ENCODE measurements at places on chromosomes 1 and 21.

GRCh38 chr1:217048104-217048707 is 325.0 kb upstream of the ESRRG start:
- DNase-seq, result peak; percentile 72

- DNase-seq, result no peak
These were observed 20.9 kb upstream of the LRP8 start for GRCh38 chr1:53348486-53349368.

DNA sequence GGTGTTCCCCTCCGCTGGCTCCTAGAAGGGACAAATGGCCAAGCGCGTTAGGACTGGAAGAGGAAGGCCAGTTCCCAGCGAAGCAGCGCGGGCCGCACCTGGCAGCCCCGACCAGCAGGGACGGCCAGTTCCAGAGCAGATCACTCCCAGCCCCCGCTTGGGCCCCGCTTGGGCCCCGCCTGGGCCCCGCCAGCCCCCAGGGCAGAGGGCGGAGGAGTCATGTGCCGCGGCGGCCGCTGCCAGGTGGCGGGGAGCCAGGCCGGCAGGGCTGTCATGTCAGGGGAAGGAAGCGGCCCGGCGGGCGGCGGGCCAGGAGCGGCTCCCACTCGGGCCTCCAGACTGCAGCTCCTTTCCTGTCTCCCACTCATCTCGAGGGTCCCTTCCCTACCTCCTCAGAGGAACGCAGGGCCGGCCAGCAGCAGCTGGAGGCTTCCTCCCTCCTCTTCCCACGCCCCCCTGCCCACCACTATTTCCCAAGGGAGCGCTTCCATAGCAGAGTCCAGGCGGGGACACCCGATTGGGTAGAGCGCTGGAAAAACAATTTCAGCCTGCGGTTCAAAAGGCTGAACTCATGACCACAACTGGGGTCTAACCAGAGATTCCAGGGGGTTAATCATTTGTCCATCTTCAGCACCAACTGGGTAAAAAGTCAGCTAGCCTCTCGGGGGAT is 16.5 kb downstream of the ZNF697 start:
- peak; percentile 69 for DNase-seq

DNA sequence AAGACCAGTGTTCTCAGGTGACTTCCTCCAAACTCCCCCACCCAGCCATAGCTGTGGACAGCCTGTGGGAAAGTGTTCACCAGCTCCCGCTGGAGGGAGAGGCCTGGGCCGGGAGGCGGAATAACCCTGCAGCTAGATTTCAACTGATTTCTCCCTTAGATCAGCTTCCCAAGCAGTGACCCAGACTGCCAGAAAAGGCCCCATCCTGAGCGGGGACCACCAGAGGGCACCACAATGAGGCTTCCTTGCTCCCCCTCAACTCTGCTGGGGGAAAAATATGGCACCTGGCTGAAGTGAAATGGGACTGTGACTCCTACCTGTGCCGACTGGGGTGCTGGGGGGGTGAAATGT is 50.8 kb downstream of the RHBG start:
- no peak for DNase-seq

GRCh38 chr1:204970937-204971336 is 72.1 kb upstream of the CNTN2 start:
- DNase-seq, result no peak

- peak; percentile 27 for DNase-seq
These were observed 21.9 kb upstream of the ERO1B start for GRCh38 chr1:236303675-236304074.

- DNase-seq, result no peak
These were observed at the start of gene ANGPTL3 for GRCh38 chr1:62597281-62597680. ANGPTL3 (plus strand) TSS chr1:62597520; CDS start chr1:62597567, 47 bp downstream.

GRCh38 chr1:71080739-71081696 is at the start of gene ZRANB2:
ZRANB2 (minus strand) TSS chr1:71081035; CDS start chr1:71080995, 40 bp downstream.
- DNase-seq, result peak; percentile 95

DNA sequence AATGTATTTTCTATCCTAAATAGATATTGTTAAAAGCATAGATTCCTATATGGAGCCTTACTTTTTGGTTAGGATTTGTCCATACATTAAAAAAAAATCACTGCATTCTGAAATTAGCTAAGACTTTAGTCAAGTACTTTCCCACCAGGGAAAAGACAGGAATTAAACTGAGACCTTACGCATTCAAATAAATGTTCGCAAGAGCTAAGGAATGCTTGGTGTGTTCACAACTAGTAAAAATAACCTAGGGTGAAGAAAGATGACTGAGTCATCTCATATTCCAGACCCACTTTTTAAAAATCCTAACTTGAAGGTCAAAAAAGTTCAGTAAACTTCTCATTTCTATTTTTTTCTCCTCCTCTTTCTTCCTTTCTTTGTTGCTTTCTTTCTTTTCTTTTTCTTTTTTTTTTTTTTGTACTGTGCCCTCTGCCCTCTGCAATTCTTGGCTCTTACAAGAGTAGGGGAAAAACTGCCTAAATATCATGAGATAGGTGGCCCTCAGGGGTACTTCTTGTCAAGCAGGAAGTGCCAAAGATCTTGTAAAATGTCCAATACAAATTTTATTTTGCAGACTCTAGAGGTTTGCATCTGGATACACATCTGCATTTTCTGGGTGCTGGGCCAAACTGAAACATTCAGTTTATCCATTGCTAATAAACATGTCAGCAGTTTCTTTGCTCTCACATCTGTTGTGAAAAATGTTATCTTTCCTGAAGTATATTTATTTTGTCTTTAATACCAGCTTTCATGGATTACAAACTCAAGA is 121.4 kb upstream of the GORAB start:
- DNase-seq, result no peak

- no peak for DNase-seq
These were observed 19.0 kb downstream of the CLIC6 start for GRCh38 chr21:34687745-34688144.

- DNase-seq, result no peak
These were observed 61.0 kb upstream of the C8B start for GRCh38 chr1:57026624-57027354.

GRCh38 chr1:168717906-168718891 is 10.8 kb downstream of the DPT start:
- no peak for DNase-seq

- DNase-seq, result no peak
These were observed 50.6 kb downstream of the SLC19A1 start for GRCh38 chr21:45491623-45492022.

DNA sequence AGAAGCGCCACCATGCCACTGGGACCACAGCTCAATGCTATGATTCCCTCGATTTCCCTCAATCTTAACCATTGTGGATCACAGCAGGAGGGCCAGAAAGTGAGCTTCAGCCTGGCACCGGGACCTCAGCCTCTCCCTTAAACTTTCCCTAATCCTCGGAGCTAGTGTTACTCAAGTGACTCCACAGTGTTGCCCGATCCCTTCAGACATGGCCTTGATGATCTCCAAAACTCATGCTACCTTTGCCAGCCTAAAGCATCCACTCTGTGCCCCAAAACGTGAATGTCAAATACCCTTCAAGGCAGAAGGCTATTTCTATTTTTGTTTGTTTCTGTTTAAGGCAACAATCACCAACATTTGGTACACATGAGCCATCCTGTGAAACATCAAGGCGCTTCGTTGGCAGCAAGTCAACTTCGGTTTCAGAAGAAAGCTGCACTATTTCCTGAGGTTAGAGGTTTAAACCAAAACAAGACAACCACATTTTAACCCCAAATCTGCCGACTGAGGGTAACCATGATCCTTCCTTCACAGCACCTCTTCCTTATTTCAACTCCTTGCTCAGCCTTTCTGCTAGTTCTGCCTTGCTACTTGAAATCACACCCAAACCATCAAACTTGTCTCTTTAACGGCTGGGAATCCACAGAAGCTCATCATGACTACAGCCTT is 94.4 kb upstream of the KRTAP19-8 start:
- no peak for DNase-seq

GRCh38 chr21:38751379-38752050 is 54.2 kb upstream of the ETS2 start:
- no peak for DNase-seq

DNA sequence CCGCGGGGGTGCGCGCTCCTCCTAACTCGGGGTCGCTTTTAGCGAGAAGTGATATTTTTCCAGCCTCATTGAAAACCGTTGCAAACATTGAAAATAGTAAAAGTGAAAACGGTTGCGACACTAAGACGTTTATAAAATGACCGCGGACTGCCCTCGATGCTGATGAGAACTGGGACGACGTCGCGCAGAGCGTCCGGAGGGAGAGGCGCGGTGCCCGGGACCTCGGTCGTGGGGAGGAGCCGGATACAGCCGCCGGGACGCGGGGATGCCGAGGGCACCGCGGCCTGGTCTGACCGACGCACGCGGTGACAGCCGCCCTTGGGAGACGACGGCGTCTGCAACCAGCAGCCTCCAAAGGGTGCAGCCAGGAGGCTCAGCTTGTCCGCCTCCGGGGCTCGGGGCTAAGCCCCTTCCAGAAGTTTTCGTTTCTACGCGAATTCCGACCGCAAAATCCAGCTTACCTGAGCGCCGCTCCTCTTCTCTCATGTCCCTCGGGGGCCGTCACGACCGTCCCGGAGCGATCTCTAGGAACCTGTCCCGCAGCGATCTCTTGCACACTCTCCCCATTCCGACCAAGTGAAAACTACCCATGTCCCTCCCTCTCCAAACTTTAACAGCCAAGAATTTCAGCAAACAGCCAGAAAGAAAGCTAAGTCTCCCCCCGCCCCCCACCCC is 144.4 kb upstream of the ETS2 start:
- DNase-seq, result no peak

GRCh38 chr1:152954436-152954835 is 7.4 kb downstream of the SPRR5 start:
- DNase-seq, result no peak

DNA sequence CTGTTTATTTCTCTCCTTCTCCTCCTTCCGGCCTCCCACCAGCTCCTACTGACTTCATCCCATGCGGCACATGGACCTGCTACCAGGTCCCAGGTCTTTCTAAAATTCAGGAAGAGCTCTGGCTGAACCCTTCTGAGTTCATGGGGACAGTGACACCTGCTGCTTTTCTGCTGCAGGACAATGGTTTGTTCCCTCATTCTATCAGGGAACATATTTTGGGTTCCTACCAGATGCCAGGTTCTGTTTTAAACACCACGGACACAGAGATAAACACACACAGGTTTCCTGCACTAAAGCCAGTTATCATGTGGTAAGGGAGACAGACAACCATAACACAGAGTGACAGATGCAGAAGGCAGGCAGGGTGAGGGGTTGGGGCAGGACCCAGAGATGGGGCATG is 114.0 kb upstream of the RAB4A start:
- DNase-seq, result no peak

DNA sequence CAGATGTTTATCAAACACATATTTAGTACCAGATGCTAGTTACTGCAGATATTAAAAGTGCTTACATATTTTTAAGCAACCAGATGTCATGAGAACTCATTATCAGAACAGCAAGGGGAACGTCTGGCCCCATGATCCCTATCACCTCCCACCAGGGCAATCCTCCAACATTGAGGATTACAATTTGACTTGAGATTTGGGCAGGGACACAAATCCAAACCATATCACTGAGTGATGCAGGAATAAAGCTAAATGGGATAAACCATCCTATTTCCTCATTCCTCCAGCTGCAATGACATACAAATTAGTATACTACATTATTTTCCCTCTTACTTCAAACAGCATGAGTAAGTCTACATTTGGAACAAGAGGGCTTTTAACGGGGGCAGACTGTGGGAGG is 3.1 kb upstream of the KCNK2 start:
- no peak for DNase-seq

- DNase-seq, result no peak
These were observed 91.8 kb downstream of the ADCY10 start for GRCh38 chr1:167821969-167822685.
